Fibroblast of pulmonary artery (primary cell): ENCODE measurements at places on chromosomes 4 and X.

GRCh38 chrX:54994099-54994498 lies at the start of gene PFKFB1:
Gene PFKFB1 (minus strand): TSS chrX:54994188. CDS start chrX:54994007, 181 bp downstream.
- DNase-seq, result no peak

- DNase-seq, result peak; percentile 57
Observed at GRCh38 chrX:104112326-104112951, at the start of gene ZCCHC18. Gene ZCCHC18 (plus strand): TSS chrX:104112523. CDS start chrX:104114112, 1,589 bp downstream.

DNA sequence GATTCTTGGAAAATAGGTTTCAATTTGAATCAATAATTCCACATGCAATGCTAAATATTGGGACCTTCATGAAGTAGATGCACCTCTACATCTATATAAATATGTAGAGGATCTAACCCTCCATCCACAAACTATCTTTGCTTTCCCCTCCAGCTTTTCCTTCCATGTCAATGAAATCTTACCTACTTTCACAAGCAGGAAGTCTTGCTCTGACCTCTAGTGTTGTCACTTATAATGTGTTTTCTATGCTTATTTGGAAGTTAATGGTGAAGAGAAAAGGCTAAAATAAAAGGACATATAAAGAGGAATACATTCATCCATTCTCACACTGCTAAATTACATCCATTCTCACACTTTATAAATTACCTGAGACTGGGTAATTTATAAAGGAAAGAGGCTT lies 472.7 kb upstream of the DIAPH2 start:
- DNase-seq, result no peak

DNA sequence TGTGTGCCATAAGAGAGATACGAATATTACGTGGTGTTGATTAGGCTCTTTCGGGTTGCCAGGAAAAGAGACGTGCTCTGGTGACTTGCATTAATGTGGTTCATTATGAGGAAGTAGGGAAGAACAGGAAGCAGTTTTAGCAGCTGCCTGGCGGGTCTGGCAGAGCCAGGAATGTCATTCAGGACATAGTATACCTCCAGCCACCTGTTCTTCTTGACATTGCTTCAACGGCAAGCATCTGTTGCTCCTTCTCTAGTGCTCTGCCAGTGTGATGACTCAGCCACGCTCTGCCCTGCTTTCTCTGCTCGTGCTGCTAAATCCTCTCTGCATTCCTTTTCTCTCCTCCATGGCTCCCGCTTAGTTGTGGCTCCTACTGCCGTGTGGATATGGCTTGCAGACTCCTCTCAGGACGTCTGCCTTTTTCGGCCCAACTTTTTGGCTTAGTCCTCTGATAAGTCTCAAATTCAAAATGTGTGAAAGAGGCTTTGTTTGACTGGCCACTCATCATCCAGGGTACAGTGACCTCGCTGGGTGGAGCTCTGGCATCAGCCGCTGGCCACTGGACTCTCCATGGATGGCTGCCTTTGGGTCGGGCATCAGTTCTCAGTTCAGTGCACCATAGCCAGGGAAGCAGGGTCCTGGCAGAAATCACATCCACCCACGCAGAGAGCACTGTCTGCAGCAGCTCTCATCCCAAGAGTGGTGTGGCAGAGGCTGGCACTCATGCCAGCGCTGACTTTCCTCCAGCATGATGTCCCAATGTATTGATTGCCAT lies 89.3 kb upstream of the KLF3 start:
- no peak for DNase-seq

DNA sequence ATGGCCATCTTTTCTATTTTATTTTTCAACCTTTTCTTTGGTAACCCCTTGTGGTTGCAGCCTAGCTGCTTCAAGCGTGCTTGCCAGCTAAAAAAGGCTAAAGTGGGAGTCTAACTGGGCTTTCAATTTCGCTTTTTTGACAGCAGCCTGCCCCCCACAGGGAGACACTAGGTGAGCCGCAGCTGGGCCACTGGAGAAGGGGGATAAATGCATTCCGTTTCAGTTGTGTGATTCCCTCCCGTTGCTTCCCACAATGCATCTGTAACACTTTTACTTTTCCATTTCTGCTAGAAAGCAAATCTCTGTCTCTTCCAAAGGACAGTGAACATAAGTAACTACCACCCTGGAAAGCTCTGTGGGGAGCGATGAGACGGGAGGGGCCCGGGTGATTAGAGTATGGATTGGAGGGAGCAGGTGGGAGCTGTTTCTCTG lies 86.3 kb upstream of the RAPGEF2 start:
- DNase-seq, result peak; percentile 25

- DNase-seq, result no peak
Observed at GRCh38 chrX:82134378-82134777, 932.5 kb downstream of the SH3BGRL start.

DNA sequence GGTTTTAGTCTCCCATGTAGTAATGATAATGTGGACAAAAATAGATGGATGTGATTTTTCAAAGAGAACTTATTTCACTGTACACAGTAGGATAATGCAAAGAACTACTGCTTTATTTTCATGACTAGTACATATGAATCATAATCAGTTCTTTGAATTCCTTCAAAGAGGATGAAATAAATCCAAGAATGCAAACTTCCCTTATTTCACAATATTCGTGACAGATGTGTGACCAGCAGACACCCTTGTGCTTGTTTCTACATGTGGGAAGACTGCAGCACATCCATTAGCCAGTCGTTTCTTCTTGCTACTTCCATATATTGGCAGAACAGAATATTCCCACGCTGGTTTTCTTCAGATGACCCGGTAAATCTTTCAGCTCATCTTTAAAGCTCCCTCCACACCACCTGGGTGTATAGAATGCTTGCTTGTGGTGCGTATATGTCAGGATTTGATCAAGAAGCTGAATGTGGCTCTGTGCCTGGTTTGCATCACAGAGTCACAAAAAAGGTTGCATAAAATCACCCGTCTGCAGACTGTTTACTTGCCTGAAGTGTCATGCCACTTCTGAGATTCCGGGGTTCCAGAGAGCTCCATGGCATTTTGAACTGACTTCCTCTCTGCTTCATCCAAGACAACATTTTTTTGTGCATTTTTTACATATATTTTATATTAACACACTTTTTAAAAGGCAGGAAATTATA lies 47.7 kb upstream of the FAT4 start:
- peak; percentile 88 for DNase-seq

DNA sequence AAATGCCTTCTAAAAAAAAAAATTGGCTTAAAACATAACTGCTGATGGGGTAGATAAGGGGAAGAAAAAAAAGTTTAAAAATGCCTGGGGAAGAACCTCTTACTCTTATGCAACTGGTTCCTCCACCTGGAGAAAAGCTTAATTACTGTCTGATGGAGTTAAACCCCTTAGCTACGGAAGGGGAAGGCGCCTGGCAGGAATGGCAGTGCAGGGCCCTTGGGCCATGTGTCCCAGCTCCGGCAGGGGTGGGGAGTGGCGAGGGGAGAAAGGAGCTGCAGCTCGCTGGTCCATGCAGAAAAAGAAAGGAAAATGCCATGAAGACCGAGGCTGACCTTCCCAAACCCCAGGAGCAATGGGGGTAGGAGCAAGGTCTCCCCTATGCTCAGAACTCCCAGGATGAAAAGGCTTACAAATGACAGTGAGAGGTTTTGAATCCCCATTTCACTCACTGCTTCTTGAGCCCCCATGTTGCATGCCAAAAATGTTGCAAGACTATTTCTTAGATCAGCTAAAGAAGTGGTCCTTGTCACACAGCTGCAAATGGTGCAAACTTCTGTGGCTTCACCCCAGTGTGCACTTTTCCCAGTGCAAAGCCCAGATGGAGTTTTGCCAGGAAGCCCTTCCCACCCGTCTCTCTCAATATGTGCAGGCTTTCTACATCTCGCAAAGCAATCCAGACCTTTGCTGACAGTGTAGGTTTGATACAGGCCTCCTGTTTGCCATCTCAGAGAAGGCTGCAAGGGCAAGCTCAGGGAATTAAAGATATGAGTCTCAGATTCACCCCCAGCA lies 204.8 kb upstream of the CT83 start:
- no peak for DNase-seq

DNA sequence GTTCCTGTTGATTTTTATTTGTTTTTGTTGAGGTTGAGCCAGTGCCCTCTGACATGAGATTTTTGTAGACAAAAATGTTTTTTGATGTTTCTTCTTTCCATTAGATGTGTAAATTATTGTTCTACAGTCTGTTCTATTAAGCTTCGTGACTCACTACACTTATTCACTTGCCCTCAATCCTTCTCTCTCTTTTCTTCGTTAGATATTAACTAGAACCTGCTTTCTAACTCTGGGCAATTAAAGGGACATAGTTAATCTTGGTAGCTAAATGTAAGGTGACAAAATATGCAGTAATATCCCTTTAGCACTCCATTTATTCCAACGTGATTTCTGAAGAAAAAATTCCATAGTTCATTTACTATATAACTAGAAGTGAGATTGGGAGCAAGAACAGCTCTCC lies 333.9 kb downstream of the PDHA2 start:
- DNase-seq, result no peak

DNA sequence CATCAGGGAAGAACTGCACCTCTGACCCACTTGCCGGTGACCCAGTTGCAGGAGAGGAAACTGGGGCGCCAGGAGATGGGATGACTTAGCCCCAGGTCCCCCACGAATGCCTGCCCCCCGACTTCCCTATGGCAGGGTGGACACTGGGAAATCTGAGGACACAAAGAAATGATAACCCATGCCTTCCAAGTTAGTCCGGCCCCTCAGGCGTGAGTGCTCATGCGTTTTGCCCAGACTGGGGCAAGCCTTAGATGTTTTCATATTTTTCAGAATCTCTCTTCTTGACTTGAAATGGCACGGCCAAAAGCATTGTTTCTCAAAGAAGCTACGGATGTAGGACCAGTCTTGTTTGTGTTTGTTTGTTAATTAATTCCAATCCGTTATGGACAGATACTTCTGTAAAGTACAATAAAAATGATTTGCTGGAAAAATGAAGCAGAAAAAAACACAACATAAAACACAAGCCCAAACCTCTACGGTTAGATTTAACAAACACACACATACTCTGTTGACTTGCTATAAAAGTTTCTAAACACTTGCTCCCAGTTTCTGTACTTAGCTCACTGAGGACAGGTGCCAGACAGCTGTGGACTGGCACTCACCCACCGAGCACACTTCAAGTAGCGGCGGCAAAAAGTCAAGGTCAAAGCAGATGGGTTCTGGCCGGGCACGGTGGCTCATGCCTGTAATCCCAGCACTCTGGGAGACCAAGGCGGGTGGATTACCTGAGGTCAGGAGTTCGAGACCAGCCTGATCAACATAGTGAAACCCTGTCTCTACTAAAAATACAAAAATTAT lies 341.5 kb downstream of the BCOR start:
- DNase-seq, result no peak

DNA sequence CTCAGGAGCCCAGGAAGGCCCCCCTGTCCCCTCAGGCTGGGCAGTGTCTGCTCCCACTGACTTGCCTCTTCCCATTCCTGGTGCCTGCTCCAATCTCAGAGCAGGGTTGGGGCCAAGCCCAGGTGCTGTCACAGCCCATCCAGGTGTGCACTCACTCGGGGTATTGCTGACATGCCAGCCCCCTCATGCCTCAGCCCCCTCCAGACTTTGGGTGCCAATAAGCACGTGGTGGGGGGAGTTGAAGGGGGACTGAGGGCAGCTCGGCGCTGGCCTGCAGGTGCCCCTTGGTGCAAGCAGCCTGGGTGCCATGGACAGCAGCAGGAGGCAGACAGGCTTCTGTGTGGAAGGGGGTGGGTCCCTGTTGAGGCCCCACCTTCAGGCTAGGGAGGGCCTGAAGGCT lies 28.4 kb downstream of the NAA11 start:
- no peak for DNase-seq

DNA sequence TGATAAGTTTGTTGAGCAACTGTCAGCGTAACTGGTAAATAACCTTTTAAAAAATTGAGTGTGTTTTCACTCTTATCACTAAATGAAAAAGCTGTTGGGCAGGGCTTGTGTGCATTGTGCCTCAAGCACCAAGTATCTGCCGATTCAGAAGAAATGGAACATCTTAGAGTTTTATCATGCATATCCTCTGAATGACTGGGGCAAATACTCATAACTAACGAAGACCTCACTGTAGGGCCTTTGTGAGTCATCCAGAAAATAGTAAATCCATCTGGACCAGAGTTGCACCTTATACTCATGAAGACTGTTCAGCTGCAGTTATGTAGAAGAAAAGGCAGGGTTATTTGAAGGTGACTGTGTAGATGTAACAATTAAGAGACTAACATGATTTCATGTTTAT lies 222.1 kb downstream of the CAMK2D start:
- DNase-seq, result peak; percentile 33

- DNase-seq, result no peak
Observed at GRCh38 chr4:133550436-133550835, 401.3 kb downstream of the PCDH10 start.

DNA sequence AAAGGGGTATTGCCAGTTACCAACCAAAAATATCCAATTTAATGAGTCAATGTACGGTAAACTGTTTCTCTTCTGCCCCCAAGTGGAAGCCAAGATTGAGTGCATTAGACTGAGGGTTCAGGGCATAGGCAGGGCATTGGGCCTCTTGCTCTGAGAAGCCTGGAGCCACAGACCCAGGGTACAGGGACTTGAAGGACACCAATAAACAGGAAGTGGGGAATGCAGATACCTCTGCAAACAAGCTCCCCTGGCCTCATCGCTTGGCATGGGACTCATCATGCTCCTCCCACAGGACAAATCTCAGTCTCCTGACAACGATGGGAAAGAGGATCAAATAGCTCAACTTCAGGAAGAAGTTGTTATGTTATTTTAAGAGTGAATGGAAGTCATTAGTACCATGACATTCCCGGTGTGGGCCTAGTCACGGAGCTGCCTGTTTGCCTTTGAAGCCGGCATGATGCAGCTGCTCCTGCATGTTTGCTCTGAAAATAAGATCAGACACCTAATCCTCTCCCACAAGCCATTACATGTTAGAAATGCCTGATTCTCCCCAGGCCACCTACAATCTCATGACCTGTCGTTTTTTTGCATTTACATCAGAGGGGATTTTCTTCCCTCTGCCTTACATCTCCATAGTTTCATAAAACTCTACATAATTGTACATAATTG lies 224.2 kb downstream of the RCHY1 start:
- peak; percentile 12 for DNase-seq

DNA sequence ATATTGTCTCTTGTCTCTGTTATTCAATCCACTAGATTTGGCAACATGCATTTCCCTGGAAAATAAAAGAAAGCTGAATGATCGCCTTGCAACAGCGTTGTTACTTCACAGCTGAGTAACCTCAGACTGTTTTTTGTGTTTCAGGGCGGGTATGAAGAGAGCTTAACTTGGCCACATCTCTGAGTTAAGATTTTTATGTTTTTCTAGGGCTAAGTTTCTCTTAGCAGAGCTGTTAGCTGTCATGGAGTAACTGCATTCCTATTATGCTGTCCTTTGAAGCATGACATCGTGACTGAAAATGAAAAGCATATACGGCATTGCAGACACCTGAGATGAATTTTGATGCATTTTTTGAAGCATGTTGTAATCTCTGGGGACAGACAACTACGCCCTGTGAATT lies 1798.9 kb downstream of the PCDH7 start:
- DNase-seq, result peak; percentile 56

GRCh38 chr4:73619346-73619745 lies 890 bp downstream of the RASSF6 start:
- no peak for DNase-seq

GRCh38 chr4:181301735-181302710 lies 941.2 kb upstream of the TENM3 start:
- DNase-seq, result peak; percentile 3

DNA sequence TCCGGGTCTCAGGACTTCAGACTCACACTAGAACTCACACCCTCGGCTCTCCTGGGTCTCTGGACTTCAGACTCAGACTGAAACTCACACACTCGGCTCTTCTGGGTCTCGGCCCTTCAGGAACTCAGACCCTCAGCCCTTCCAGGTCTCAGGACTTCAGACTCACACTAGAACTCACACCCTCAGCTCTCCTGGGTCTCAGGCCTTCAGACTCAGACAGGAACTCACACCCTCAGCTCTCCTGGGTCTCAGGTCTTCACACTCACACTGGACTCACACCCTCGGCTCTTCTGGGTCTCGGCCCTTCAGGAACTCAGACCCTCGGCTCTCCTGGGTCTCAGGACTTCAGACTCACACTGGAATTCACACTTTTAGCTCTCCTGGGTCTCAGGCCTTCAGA lies 137.3 kb downstream of the CRLF2 start:
- no peak for DNase-seq
